ENCODE measurements at places on chromosomes 3 and 15. TPM values are rescaled to one million over a fixed set of nuclear protein-coding genes. Genes with fewer than 3 reads are reported as not detected.
A peak's percentile ranks its signal among the peaks of the same experiment; 100 is the strongest.

KLF15 gene
- 11.3 TPM for polyA plus RNA-seq

RAB43 gene
- polyA plus RNA-seq: 4.0 TPM

CCR8 gene
- polyA plus RNA-seq: not detected

DNA sequence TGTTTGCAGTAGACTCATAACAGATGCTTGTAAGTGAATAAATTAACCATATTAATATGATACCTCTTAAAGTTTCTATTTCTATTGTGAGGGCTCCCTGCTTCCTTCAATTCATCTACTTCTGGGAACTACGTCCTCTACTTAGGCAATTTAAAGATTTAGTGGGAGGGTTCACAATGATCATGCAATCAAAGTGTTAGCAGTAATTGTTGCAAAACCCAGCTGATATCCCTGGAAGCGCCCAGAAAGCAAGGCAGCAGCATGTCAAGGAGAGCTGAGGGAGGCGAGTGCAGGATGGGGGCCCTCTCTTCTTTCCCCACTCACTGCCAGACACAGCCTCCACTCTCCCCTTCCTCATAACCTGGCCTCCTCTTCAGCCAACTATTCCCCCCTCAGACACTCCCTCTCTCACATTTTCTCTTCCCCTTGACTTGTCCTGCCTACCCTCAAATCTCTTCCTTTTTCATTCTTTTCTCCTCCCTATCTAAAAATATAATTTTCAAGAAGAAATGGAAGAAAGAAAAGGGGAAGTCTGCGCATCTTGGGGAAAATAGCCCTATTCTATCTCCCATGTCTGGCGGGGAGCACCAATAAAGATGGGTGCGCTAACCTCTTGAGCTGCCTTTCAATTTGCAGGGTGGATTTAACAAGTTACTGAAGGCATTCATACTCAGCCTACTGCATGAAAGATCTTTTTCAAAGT lies 6.6 kb downstream of the TMEM212 start:
- no peak for DNase-seq

- no peak for DNase-seq
Measured at GRCh38 chr15:80179025-80179759, 26.4 kb downstream of the FAH start.

DNA sequence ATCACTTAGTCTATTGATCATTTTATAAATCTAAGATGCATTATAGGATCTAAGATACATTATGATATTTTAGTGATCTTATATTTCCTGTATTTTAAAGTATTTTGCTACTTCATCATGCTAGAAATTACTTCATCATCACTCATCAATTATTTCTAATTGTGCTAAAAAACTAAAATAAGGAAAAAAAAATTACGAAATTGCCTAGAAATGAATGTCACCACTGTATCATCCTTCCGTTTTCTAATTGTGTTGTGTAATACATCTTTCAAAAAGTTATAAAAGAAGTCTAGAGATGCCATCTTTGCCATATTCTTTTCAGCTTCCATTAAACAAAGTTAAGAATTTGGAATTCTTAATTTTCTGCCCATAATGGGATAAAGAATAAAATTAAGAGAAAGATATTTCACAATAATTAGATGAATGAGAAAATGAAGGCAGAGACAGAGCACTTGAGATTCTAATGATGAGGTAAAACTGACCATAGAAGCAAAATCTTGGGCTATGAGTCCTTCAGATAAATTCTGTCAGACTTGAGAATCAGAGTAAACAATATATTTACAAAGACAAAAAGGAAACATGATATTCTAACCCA lies 48.8 kb downstream of the ALDH1A2 start:
- DNase-seq: no peak

DNA sequence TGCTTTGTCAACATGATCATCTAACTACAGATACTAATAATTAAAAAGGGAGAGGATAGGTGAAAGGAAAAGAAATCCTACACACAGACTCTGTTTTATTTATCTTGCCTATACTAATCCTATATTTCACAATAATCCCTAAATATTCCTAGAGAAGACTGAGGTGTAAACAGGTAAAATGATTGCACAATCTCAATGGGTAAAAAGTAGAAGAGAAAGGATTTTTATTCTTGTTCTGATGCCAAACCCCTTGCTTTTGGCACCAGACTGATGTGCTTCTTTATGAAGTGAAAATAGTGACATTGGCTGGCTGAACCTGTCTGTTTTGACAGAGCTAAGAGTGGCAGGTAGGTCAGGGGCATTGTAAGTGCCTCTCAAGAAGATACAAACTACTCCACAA lies 101.9 kb upstream of the ZPLD1 start:
- DNase-seq: no peak

DNA sequence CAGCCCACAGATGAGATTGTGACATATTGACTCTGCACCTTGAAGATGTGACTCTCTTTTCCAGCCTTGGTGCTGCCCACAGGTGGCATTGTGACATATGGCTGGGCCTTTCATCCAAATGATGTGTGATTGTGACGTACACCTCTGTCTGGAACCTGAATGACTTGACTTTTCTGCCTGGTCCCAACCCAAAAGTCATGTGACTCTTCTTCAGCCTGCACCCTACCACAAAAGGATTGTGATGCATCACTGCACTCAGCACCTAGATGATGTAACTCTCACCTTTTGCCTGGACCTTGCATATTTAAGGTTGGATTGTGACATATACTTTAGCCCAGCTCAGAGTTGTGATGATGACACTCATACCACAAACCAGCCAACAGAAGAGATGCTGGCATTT lies 204.5 kb downstream of the OCA2 start:
- no peak for DNase-seq

GRCh38 chr15:70264738-70265465 lies 167.2 kb upstream of the TLE3 start:
- DNase-seq: no peak

- DNase-seq: no peak
Measured at GRCh38 chr15:101314336-101315125, 19.5 kb upstream of the SNRPA1 start.

DNA sequence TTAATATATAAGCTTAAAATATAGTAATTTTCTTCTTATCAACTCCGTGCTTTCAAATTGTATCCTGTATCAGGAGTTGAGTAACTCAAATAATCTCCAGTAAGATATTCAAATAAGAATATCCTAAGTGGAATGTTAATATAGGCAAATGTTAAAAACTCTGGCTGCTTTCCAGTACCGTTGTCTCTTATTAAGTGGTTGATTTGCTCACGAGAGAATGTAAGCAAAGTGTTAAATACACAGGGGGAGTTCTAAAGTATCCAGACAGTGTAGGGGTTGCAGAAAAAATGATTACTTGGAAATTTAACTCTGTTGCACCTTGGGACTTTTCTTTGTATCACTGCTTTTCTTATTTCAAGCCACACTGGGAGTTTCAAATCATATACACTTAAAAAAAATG lies 478.9 kb upstream of the TBL1XR1 start:
- DNase-seq: no peak

DNA sequence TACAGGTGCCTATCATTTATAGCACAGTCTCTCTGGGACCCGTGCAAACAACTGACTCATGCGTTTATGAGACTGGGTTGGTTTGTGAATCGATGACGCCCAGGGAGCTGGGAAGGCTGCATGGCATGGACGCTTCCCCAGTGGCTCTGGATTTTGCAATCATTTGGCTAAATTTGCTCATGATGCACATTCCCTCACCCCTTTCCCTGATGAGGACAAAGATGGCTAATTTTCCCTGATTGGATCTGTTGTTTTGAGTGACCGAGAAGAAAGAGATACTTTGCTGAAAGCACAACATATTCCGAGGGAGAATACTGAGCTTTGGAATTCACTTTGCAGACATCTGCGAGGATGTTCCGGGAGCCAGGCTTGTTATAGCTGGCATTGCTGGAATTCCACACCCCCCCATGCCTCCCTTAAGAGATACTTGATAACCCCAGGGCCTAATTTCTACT lies 51.1 kb downstream of the CGNL1 start:
- no peak for DNase-seq

DNA sequence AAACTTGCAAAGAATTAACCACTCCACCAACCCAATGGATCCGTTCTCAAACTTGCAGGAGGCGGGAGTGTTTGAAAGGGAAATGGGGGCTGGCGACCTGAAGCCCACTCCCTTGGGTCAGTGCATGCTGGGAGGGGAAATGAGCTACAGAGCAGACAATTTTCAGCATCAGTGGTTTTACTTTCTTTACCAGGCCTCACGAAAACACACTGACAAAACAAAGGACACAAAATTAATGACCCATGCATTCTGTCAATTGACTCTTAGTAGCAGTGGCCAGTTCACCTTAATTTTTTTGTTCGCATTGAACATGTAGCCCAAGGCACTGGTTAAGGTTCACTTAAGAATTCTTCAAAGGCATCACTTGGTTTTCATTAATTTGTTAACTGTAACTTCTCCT lies 413.5 kb downstream of the MECOM start:
- peak; percentile 79 for DNase-seq

Data from left kidney (tissue), 8 donors.